Suprapubic skin (tissue), 4 donors: ENCODE measurements at places on chromosomes 13 and 19. TPM values are rescaled to one million over a fixed set of nuclear protein-coding genes. Genes with fewer than 3 reads are reported as not detected.

SMIM24 gene
- total RNA-seq = not detected

CCDC159 gene
- total RNA-seq = 8.0 TPM

ZNF541 gene
- 0.49 TPM for total RNA-seq

POU2F2 gene
- 0.60 TPM for total RNA-seq

B3GNT8 gene
- total RNA-seq = 6.6 TPM
